Fibroblast of the conjunctiva (primary cell): ENCODE measurements at places on chromosomes 7 and 10.

GRCh38 chr10:49844775-49845595, 82.9 kb upstream of the OGDHL start:
- peak; percentile 17 for DNase-seq

GRCh38 chr7:40629891-40630290, 495.1 kb downstream of the SUGCT start:
- DNase-seq, result no peak

GRCh38 chr7:122727354-122727753, 24.6 kb upstream of the RNF148 start:
- no peak for DNase-seq

- DNase-seq, result no peak
These were observed 41.7 kb downstream of the ARL4A start for GRCh38 chr7:12729112-12729511.

- DNase-seq, result no peak
These were observed 730 bp downstream of the LARP4B start for GRCh38 chr10:930625-931325.

DNA sequence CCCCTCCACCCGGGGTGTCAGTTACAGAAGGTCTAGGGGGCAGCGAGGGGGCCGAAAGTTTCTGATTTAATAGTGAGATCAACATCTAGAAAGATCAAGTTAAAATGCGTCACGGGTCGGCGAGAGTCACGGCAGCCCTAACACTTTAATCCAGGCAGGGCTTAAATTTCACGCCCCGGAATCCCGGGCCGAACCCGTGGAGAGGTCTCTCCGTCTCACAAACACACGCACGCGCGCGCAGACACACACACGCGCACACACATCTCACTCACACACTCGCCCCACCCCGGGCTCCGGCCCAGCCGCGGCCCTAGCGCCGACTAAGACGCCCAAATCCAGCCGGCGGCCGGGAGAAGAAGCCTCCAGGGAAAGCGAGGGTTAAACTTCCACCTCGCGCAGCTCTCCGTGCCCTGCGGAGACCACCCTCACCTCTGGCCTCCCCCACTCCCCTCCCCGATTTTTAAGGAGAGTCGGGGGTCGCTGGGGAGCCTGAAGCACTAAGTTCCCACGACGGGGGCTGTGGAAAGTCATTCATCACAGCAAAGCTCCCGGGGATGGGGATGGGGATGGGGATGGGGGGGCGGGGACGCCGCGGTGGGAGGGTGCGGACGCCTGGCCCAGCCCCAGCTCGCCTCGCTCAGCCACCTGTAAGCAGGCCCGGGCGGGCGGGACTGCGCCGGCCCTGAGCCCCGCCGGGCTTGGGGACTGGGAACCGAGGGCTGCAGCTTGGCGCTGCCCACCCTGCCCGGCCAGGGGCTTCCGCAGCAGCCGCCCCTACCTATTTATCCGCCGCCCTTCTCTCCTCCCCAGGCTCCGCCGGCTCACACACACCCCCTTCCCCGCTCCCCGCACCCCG, 1.6 kb downstream of the PDGFA start:
- no peak for DNase-seq

- DNase-seq, result no peak
These were observed 421.7 kb upstream of the CHRM2 start for GRCh38 chr7:136446751-136447150.

DNA sequence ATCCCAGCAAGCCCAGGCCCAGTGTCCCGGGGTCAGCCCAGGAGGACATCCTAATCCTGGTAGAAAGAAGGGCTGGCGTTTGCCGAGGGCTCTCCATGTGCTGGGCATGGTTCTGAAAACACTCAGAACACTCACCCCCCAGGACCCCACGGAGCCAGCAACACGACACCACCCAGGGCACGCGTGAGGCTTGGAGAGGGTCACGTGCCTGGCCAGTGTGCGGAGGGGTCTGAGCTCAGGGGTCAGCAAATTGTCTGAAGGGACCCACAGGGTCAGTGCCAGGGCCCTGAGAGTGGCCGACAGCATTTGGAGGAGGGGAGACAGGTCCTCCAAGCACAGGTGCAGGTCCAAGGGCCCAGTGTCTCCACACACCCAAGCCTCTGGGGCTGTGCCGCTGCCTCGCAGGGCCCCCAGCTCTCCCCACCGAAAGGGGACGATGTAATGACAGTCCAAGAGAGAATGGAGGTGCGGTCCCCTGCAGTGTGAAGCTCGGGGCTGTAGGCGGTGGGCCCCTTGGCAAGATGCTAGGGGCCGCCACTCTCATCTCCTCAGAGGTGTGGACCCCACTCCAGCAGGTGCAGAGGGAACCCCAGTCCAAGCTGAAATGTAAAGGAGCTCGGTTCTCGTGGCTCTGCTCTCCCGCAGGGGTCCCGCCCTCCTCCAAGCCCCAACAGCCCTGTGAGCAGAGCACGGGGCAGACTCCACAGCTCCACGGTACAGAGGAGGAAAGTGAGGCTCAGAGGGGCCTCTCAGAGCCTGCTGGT, 7.8 kb downstream of the FOXL3 start:
- no peak for DNase-seq

GRCh38 chr7:133431134-133431724, 178.4 kb downstream of the EXOC4 start:
- DNase-seq, result no peak

DNA sequence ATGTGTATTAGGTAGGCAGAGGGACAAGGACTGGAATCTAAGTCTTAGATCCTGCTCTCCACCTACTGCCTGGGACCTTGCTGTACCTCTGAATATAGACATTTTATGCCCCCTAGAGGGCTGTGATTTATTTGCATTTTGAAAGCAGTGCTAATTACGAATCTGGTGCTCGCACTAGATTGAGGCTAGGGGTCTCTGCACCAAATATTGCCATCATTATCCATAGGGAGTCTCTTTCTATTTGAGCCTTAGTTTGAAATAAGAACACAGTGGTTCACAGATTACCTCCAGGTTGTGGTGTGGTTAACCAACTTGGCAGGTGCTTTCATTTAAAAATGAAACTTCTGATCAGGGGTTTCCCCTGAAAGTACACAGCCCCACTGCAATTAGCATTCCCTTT, 41.8 kb downstream of the CNNM1 start:
- no peak for DNase-seq

DNA sequence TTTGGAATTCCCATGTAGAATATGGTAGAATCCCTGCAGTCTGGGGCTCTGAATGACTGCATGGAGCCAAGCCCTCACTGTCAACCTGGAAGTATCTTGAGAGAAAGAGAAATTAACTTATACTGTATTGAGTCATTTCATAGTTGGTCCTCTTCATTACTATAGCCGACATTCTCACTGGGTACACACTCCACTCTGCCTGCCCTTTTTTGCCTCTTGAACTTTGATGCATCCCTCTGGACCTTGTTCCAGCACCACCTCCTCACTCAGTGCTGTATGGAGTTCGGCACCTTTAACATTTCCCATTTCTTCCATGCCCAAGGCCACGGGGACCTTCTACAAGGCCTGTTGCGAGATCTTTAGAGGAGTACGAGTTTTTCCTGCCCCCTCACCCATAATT, 4.6 kb upstream of the ARHGAP22 start:
- DNase-seq, result no peak
